NCI-H774 (cell line): ENCODE measurements at places on chromosomes 3 and 15.

GRCh38 chr15:51232581-51232980 lies 105.8 kb downstream of the CYP19A1 start:
- DNase-seq, result no peak

- no peak for DNase-seq
Observed at GRCh38 chr15:68407886-68408881, 23.8 kb downstream of the ITGA11 start.

GRCh38 chr15:89149501-89150101 lies 61.3 kb downstream of the ABHD2 start:
- DNase-seq, result no peak

GRCh38 chr15:59063042-59063441 lies 41.9 kb upstream of the CCNB2 start:
- DNase-seq, result no peak

- DNase-seq, result no peak
Observed at GRCh38 chr3:13164893-13165492, 91.8 kb upstream of the IQSEC1 start.

DNA sequence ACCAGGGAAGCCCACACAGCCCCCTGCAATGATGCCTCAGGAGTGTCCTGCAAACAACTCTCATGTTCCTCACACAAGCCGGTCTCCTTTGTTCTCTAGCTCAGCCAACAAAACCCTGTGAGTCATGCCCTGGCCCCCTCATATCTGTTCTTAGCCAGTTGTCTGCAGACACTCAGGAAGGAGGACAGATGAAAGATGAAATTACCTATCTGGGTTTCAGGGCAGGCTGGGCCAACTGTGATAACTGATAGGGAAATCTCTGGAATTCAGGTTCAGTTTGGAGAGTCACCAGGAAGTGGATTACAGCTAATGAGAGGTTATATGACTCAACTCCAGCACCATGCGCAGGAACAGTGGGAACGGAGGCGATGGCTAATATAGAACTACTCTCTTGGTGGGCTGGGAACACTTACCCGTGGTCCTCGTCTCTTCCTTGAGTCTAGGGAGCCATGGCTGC lies 352.0 kb upstream of the ADAMTS9 start:
- no peak for DNase-seq
